ENCODE measurements at places on chromosomes 2 and 18. TPM values are rescaled to one million over a fixed set of nuclear protein-coding genes. Genes with fewer than 3 reads are reported as not detected.

KCNF1 gene
- total RNA-seq = 47.2 TPM

CABYR gene
- 15.4 TPM for total RNA-seq

IL1RL1 gene
- total RNA-seq = 1.1 TPM

GAREM1 gene
- 4.3 TPM for total RNA-seq

C2orf92 gene
- 0.66 TPM for total RNA-seq

ADAM23 gene
- total RNA-seq = 8.4 TPM

INHBB gene
- 20.0 TPM for total RNA-seq

YIPF4 gene
- total RNA-seq = 46.9 TPM

NAB1 gene
- 27.8 TPM for total RNA-seq

CCDC68 gene
- 6.5 TPM for total RNA-seq

WNT10A gene
- total RNA-seq = 0.10 TPM

IL1R1 gene
- 43.5 TPM for total RNA-seq

NPPC gene
- 0.31 TPM for total RNA-seq

SPATA3 gene
- not detected for total RNA-seq

PCARE gene
- total RNA-seq = not detected

POMC gene
- total RNA-seq = not detected

REG3A gene
- total RNA-seq = not detected

GLI2 gene
- total RNA-seq = 16.6 TPM

DTNA gene
- not detected for total RNA-seq

EMILIN1 gene
- 0.47 TPM for total RNA-seq

TRAK2 gene
- 15.3 TPM for total RNA-seq

ANKRD23 gene
- total RNA-seq = 1.5 TPM

ZFP36L2 gene
- total RNA-seq = 38.8 TPM

ROCK2 gene
- total RNA-seq = 20.5 TPM

GEN1 gene
- total RNA-seq = 13.0 TPM

IL18RAP gene
- total RNA-seq = not detected

NPAS2 gene
- total RNA-seq = 78.6 TPM

C2orf72 gene
- 5.6 TPM for total RNA-seq

AGXT gene
- not detected for total RNA-seq

FLACC1 gene
- total RNA-seq = not detected

PRSS56 gene
- total RNA-seq = 0.21 TPM

ZSWIM2 gene
- not detected for total RNA-seq

MEMO1 gene
- total RNA-seq = 82.1 TPM

VIL1 gene
- 0.20 TPM for total RNA-seq

CCDC150 gene
- total RNA-seq = 8.2 TPM

HRH4 gene
- not detected for total RNA-seq

CAPN14 gene
- total RNA-seq = 0.03 TPM

KCNS3 gene
- total RNA-seq = 1.1 TPM

QPCT gene
- 20.4 TPM for total RNA-seq

CNOT11 gene
- total RNA-seq = 39.9 TPM
